Activated gamma-delta T cell (primary cell): ENCODE measurements at places on chromosomes 11 and 22.
A peak's percentile ranks its signal among the peaks of the same experiment; 100 is the strongest.

- no peak for DNase-seq
These were observed 186.1 kb downstream of the SHANK2 start for GRCh38 chr11:71066311-71066710.

DNA sequence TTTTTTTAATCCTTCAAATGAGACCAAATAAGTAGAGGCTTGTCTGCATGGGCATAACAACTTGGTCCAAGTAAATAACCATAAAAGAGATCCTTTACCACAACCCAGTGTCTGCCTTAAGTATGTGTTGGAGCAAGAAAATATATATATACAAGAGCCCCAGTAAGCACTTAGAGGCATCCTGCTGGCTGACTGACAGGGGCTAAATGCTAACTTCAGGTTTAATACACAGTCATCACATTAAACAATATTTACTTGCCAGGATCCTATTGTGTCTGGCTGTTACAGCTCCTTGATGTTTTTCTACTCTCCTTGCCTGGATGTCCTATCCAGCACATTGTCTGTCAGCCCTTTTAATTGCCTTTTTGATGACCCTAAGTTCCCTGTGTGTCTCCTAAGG, 37.5 kb upstream of the MMP20 start:
- no peak for DNase-seq

DNA sequence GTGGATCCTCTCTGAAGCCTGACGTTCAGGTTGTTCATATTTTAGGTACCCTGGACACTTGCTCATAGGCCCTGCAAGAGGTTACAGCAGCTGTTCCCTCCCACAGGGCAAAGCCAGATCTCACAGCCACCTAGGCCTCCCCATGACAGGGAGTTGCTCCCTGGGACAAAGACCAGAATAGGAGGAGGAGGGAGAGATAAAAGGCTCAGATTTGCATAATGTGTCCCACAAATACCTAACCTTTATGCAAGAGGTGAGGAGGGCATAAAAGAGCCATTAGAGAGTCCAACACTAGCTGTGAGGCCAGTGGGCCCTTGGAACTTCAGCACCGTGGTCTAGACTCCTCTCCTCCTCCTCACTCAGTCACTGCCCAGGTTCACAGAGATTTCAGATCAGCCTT, 33.8 kb downstream of the ZNF280B start:
- no peak for DNase-seq

GRCh38 chr11:19428206-19429002, 187.7 kb upstream of the E2F8 start:
- no peak for DNase-seq

DNA sequence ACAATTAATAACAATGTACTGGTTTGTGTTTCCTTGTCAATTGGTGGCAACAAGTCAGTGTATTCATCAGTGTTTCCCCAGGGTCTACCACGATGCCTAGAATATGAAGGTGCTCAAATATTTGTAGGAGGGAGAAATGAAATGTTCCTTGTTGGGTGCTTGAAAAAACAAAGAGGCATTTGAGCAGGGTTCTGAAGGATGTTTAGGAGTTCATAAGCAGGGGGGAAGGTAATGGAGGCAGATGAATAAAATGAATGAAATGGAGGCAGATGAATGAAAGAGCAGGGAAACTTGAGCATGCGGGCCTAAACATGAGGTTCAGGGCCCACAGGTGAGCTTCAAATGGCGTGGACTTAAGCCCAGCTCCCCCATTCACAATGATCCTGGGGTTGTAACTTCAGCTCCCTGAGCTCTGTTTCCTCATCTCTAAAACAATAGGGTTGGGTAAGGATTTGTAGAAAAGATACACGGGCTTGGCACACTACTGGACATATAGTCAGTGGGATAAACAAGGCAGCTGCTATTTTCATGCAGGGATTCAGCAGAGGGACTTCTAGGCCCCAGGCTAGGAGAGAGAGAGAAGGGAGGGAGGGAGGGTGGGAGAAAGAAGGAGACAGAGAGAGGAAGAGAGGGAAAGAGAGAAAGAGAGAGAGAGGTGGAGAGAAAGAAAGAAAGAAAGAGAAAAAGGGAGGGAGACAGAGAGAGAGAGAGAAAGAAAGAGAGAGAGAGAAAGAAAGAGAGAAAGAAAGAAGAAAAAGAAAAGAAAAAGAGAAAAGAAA, 73.7 kb downstream of the MN1 start:
- no peak for DNase-seq

- DNase-seq, result no peak
These were observed 860 bp downstream of the PRMT3 start for GRCh38 chr11:20388096-20389055.

GRCh38 chr11:106988151-106989077, 29.9 kb downstream of the GUCY1A2 start:
- no peak for DNase-seq

DNA sequence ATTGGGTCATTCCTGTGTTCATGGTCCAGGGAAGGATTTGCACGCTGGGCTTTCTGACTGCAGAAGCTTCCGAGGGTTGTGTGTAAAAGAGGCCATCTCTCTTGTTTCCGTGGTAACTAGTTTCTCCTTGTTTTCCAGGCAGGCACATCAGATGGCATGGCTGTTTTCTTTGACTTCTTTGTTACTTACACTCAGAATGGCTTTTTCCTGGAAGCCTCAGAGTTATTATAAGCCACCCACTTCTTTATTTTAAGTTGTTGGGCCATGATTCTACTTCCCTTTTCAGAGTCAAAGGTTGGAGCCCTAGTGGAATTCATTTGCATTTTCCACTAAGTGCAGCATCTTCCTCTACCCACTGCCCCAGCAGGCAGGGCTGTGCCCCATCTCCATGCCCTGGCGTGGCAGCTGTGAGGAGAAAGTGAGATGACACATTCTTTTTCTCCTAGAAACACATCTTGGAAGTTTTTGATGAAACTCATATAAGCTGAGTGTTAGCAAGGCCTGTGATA, 94.9 kb downstream of the PRR5L start:
- no peak for DNase-seq

DNA sequence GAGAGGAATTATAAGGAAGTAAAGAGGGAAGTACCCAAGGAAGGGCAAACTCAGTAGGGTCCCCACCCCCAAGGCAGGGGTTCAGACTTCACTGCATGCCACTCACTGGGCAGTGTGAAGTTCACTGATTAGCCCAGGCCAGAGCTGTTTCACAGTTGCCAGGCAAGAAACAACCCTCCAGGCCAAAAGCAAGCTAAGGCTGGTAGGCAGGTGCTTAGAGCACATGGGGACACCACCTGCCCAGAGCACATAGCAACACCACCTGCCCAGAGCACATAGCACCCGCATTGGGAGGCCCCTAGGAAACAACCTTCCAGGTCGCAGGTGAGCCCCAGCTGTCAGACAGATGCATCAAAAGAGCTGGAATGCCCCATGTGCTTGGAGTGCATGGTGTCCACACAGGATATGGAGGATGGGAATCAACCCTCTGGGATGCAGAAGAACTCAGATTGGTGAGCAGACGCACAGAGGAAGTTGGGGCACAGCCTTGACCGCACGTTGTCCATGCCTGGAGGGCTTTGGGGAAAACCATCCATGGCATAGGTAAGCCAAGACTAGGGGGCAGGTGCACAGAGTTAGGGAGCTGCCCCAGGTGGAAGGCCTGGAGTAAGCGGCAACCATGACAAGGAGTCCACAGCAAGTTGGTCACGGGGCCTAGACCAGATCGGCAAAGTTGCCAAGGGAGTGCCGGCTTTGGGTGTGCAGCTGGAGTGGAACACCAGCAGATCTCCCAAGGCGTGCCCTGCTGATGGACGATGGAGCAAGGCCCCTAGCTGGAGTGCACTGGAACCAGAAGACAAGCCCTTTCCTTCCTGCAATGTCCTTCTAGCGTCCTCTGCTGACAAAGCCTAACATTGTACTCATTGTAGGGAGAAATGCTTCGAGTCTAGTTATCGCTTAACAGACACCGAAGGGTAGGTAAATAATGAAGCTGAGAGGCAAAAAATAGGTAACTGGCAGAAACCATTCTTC, 7.8 kb upstream of the TMEM216 start:
- DNase-seq, result no peak

DNA sequence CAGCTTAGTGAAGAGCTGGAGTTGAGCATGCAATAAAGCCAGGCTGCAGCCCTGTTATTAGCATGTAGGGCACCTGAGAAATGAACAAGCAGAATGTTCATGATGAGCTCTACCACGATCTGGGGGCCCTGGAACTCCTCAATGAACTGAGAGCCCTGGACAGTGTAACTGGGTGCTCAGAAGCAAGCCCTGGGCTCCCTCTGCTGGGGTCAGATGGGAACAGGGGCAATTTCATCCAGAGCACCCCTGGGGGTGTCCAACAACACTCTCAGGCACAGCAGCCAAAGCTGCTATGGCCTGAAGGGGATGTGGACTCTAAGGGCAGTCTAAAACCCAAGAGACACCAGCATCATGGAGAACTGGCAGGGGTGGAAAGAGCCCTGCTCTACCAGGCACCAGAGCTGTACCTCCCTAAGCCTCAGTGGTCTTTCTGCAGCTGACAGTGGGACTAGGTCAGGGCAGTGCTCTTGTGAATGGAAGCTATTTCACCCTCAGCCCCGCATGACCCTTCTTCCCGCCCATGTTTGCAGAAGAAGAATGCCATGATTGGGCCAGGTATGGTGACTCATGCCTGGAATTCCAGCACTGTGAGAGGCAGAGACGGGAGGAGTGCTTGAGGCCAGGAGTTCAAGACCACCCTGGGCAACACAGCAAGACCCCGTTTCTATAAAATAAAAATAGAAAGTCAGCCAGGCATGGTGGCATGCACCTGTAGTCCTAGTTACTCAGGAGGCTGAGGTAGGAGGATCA, 28.9 kb downstream of the THOC5 start:
- DNase-seq, result no peak

- no peak for DNase-seq
These were observed 81.7 kb upstream of the SHISAL1 start for GRCh38 chr22:44394246-44395117.

DNA sequence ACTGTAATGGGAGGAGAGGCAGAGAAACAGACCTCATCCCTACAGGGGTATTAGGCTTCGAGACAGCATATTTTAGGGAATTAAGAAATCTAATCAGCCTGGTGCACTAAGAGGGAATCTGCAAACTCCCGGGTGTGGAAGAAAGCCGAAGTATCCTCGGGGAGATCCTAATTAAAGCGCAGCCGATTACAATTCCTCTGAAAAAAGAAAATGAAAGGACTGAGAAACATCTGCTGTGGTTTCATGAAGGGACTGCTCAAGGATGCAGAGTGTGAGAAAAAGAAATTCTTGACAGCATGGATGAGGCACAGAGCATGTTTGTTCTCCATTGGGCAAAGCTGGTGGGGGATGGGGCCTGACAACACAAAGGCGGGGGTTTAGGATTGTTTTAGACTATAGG, 290.0 kb upstream of the LARGE1 start:
- DNase-seq, result no peak

DNA sequence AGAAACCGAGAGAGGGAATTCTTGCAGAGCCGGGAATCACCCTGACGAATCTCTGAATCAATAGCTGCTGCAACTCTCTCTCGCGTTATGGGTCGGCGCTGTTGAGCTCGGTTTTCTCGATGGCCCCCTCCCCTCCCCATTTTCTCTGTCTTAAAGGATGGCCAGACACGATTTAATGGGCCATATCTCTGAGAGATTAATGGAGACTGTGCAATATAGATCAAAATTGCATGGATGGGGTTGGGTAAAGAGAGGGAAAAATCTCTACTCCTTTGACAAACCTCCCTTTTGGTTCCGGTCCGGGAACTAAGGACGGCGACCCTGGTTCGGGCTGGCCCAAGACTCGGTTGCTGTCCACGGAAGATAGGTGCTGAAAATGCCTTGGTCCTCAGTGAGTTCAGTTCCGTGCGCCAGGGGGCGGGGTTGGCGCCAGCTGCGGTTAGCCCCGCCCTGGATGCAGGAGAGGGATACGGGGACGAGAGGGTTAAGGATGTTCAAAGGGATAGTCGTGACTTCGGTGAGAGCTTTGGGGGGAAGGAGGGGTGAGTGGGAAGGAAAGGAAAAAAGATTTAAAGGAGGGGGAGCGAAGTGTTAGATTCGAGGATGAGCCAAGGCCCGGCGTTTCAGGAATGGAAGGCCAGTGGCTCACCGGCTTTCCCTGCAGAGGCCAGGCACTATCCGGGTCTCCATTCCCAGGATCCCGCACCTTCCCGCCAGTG, 103.6 kb upstream of the HSD17B12 start:
- DNase-seq, result no peak

DNA sequence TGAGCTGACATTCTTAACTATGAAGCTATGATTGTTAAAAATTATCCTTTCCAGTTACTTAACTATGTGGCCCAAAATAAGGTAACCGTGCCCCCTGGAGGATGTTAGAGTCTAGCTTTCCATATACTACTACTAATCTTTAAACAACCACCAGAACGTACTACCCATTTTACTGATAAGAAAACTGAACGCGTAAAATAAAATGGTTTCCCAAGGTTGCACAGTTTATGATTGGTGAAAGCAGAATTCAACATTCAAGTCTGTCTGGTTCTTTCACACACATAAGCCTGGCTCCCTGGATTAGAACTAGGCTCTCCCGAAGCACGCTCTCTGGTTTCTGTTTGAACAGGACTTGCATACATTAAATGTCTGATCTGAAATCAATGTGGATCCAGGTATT, 437.8 kb upstream of the CCDC90B start:
- no peak for DNase-seq

GRCh38 chr11:129720994-129721393, 94.7 kb upstream of the TMEM45B start:
- no peak for DNase-seq

GRCh38 chr11:3160252-3161031, 4.7 kb downstream of the OSBPL5 start:
- DNase-seq, result no peak

DNA sequence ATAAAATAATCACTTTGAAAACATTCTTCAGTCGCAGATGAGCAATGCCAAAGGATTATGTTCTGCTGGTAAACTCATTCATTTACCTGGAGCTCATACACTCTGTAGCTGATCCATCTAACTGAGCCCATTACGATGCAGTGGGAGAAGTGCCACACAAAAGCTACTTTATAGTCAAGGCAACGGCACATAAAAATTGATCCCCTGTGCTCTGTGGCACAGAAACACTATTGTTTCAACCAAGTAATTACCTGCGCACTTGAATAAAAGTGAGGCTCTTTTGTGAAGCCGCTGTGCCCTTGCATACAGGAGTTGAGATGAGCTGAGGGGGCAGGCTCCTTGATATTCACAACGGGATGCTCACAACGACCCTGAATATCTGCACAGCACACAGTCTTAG, 7.2 kb downstream of the DKK3 start:
- no peak for DNase-seq

- DNase-seq, result no peak
These were observed 8.7 kb upstream of the MPPED2 start for GRCh38 chr11:30594646-30595411.

GRCh38 chr11:65180877-65181568, 705 bp upstream of the CAPN1 start:
- peak; percentile 36 for DNase-seq

DNA sequence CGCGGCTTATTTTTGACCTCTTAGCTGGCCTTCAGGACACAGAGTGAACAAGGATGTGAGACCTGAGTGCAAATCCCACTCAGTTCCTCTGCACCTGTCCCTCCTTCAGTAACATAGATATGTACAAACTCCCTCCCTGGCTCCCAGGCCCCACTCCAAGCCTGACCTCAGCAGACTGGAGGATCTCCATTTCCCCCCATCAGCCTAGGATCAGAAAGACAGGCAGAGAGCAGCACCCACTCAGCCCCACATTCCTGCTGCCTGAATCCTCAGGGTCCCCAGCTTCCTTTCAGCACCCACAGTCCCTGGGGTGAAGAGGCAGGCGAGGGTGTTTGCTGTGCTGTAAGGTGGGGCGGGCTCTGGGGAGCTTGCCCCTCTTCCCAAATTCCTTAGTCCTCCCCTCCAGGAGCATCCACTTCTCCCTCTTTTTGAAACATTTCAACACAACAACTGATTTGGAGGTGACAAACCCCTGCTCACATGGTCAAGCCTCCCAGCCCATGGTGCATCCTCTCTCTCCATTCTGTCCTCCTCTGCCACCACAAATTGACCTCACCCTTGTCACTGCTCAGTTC, 151.1 kb downstream of the FEZ1 start:
- DNase-seq, result no peak
